ENCODE measurements at places on chromosomes 13 and 19. TPM values are rescaled to one million over a fixed set of nuclear protein-coding genes. Genes with fewer than 3 reads are reported as not detected.

TUBB4A gene
- 9.1 TPM for total RNA-seq

PSPC1 gene
- 50.6 TPM for total RNA-seq

ZNF541 gene
- total RNA-seq = 0.04 TPM

ATP1A3 gene
- 2.4 TPM for total RNA-seq

ZNF724 gene
- 25.5 TPM for total RNA-seq

ZNF440 gene
- total RNA-seq = 12.3 TPM

KCNN1 gene
- 22.3 TPM for total RNA-seq

KCTD4 gene
- total RNA-seq = 0.63 TPM

KCNK6 gene
- total RNA-seq = 1.0 TPM

BCAM gene
- total RNA-seq = 6.8 TPM

KASH5 gene
- total RNA-seq = 0.46 TPM

MUC16 gene
- 0.33 TPM for total RNA-seq

RASGRP4 gene
- 0.36 TPM for total RNA-seq

IFNL1 gene
- not detected for total RNA-seq

FOXA3 gene
- 0.10 TPM for total RNA-seq

KLK3 gene
- total RNA-seq = not detected

HIPK4 gene
- total RNA-seq = 0.38 TPM

FUT6 gene
- total RNA-seq = 0.96 TPM

MKNK2 gene
- 73.5 TPM for total RNA-seq

PRX gene
- 0.69 TPM for total RNA-seq

BRME1 gene
- 1.3 TPM for total RNA-seq

ZNF625 gene
- total RNA-seq = 4.8 TPM

TMEM221 gene
- total RNA-seq = 0.23 TPM

SLC10A2 gene
- total RNA-seq = 1.1 TPM

ZIM2 gene
- total RNA-seq = 1.00 TPM

C19orf67 gene
- 0.75 TPM for total RNA-seq

SOX1 gene
- total RNA-seq = 2.2 TPM

GPC5 gene
- total RNA-seq = 4.7 TPM

PALM3 gene
- total RNA-seq = 2.5 TPM

DZIP1 gene
- total RNA-seq = 61.3 TPM

SLC7A10 gene
- total RNA-seq = 0.83 TPM

LGALS13 gene
- total RNA-seq = 1.4 TPM

CD70 gene
- total RNA-seq = 139 TPM

FFAR1 gene
- total RNA-seq = 0.11 TPM

PGLYRP1 gene
- total RNA-seq = not detected

CTXN1 gene
- total RNA-seq = 29.6 TPM

PSMD8 gene
- 203 TPM for total RNA-seq

SMAD9 gene
- total RNA-seq = 1.3 TPM

POU2F2 gene
- 5.1 TPM for total RNA-seq

MYO1F gene
- total RNA-seq = 2.7 TPM

CEACAM7 gene
- total RNA-seq = not detected

ONECUT3 gene
- 0.50 TPM for total RNA-seq

ELANE gene
- total RNA-seq = not detected

THSD8 gene
- not detected for total RNA-seq

ZNF568 gene
- total RNA-seq = 5.3 TPM

ICAM5 gene
- 1.4 TPM for total RNA-seq

ZNF296 gene
- total RNA-seq = 0.65 TPM

CYP2A6 gene
- total RNA-seq = 1.4 TPM

VSTM1 gene
- total RNA-seq = not detected

ZNF730 gene
- total RNA-seq = not detected

ZNF66 gene
- total RNA-seq = 5.2 TPM

IFI30 gene
- 1.4 TPM for total RNA-seq

AMER2 gene
- total RNA-seq = 0.04 TPM

ZNF773 gene
- total RNA-seq = 9.7 TPM
